ENCODE measurements at places on chromosomes 6 and 20.

- no peak for DNase-seq
These were observed 150.4 kb downstream of the ZDHHC14 start for GRCh38 chr6:157531169-157531985.

DNA sequence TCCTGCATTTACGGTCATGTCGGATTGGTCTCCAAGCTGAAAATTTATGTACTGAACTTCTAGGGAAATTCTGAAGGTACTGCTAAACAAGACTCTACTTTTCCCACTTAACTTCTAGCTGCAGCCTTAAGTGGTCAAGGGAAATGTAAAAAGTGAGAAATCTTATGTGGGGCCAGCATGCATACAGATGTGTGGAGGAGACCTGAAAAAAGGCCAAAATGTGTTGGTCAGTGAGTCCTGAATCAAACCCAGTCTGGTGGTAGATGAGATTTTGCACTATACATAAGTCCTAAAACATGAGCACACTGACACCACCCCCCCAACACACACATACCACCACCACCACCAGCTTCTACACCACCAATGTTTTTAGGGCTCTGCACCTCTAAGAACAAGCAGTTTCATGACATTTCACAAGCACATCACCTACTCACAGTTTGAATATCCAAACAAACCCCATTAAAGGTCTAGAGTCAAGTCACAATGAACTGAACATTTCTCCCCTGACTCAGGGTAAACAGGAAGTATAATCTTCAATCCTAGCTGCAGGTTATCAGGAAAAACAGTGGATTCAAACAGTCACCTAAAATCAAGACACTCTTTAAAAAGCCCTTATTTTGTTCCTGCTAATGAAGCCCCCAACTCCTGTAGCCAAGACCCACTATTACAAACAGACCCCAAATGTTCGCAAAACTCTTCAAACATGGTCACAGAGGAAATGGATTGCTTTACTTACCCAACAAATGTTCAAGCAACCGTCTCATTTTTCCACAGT is 1.6 kb downstream of the ZMYND8 start:
- no peak for DNase-seq

- peak; percentile 86 for DNase-seq
These were observed 32.8 kb downstream of the TNXB start for GRCh38 chr6:32076321-32076809.

DNA sequence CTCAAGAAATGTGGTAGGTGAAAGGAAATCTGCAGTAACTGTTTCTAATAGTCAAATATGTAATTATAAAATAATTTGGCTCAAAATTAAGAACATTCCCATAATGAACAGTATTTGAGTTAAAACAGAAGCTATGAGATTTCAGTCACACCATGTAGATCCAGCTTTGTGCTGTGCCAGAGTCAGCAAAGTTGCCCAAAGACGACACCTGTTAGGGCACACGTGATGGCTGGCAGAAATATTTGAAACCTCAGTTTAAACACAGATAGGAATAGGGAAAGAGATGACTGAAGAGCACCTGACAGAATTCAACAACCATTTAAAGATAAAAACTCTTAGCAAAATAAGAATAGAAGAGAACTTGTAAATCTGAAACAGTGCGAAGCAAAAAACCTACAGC is 129.3 kb downstream of the CD83 start:
- DNase-seq: no peak

All from HTR-8/SVneo (cell line).